Endothelial cell (in vitro differentiated cells): ENCODE measurements at places on chromosomes 13 and 19.

GRCh38 chr13:31234729-31235128 lies 35.0 kb downstream of the B3GLCT start:
- no peak for DNase-seq
- peaks cover 9% of the 10 kb centered on the region for H3K27me3 ChIP-seq
- peaks cover 3% of the 10 kb centered on the region for H3K36me3 ChIP-seq
- H3K4me1 ChIP-seq, result no peaks in the 10 kb centered on the region
- no peak overlapping the region for H3K27ac ChIP-seq

GRCh38 chr13:32045982-32046785 lies 14.6 kb downstream of the FRY start:
- H3K36me3 ChIP-seq, result no peaks in the 10 kb centered on the region
- no peak overlapping the region for H3K27ac ChIP-seq
- H3K27me3 ChIP-seq, result no peaks in the 10 kb centered on the region
- H3K4me3 ChIP-seq, result no peak overlapping the region
- DNase-seq, result no peak

DNA sequence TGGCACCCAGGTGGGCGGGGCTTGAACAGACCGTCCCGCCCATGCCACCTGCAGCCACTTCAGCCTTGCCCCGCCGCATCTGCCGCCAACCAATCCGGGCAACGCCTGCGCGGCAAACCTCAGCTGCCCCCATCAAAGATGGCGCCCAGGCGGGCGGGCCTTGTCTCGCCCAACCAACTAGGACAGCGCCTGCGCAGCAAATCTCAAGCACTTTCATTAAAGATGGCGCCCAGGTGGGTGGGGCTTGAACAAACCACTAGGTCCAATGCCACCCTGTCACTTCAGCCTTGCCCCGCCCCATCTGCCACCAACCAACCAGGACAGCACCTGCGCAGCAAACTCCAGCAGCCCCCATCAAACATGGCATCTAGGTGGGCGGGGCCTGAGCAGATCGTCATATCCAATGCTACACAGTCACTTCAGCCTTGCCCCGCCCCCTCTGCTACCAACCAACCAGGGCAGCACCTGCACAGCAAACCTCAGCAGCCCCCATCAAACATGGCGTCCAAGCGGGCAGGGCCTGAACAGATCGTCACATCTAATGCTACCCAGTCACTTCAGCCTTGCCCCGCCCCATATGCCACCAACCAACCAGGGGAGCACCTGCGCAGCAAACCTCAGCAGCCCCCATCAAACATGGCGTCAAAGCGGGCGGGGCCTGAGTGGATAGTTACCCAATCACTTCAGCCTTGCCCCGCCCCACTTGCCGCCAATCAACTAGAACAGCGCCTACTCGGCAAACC lies 1.4 kb downstream of the PEG3 start:
- no peak for DNase-seq
- no peak overlapping the region for H3K27ac ChIP-seq
- H3K27me3 ChIP-seq, result peaks cover 13% of the 10 kb centered on the region
- H3K36me3 ChIP-seq, result peaks cover 35% of the 10 kb centered on the region
- H3K4me1 ChIP-seq, result no peaks in the 10 kb centered on the region

- H3K4me1 ChIP-seq, result peaks cover 32% of the 10 kb centered on the region
- peak overlapping the region; percentile 96 for H3K4me3 ChIP-seq
- peaks cover 13% of the 10 kb centered on the region for H3K27me3 ChIP-seq
- H3K27ac ChIP-seq, result peak overlapping the region; percentile 45
Measured at GRCh38 chr19:4969772-4970531, 1.0 kb downstream of the KDM4B start.

GRCh38 chr19:57583521-57584416 lies at the start of gene ZIK1:
Gene ZIK1 (plus strand): TSS chr19:57584145. CDS start chr19:57584357, 212 bp downstream.
- peak within 1 kb of the TSS; percentile 98 for H3K4me3 ChIP-seq
- H3K27ac ChIP-seq, result no peak within 1 kb of the TSS
- H3K36me3 ChIP-seq, result peaks cover 36% of the 10 kb centered on the region

DNA sequence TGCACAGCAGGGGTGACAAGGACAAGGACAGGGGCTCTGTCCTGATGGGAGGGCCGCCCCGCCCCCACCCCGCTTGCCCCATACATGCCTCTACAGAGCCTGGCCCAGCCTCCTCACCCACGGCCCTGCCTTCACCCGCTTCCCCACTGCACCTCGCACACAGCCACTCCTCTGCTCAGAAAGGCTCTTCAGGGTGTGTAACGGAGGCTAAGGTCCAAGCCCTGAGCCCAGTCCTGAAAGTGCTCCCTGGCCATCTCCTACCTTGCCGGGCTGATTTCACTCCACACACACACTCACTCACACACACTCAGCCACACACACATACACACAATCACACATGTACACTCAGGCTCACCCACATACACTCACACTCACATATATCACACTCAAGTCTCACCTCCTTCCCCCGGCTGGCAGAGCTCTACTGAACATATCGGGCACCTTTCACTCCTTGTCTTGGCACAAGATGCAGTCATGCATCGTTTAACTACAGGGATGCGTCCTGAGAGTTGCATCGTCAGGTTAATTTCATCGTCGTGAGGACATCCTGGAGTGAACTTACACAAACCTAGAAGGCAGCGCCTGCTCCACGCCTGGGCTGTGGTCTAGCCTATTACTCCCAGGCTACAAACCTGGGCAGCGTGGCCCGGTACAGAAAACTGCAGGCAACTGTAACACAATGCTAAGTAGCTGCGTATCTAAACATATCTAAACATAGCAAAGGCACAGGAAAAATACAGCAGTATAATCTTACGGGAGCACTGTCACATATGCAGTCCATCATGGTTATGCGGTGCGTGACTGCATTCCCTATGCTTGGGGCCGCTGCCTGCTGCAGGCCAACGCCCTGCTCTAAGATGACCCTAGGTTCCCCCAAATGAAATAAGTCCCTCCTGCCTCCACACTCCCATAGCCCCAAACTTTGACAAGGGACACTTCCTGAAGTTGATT lies 13.1 kb downstream of the EPS15L1 start:
- peaks cover 11% of the 10 kb centered on the region for H3K27me3 ChIP-seq
- peak overlapping the region; percentile 1 for H3K4me3 ChIP-seq
- H3K27ac ChIP-seq, result peak overlapping the region; percentile 1

GRCh38 chr19:2488405-2488941 lies 12.5 kb downstream of the GADD45B start:
- no peak for DNase-seq
- peaks cover 3% of the 10 kb centered on the region for H3K4me1 ChIP-seq
- H3K4me3 ChIP-seq, result no peak overlapping the region
- no peak overlapping the region for H3K27ac ChIP-seq
- peaks cover 4% of the 10 kb centered on the region for H3K36me3 ChIP-seq

DNA sequence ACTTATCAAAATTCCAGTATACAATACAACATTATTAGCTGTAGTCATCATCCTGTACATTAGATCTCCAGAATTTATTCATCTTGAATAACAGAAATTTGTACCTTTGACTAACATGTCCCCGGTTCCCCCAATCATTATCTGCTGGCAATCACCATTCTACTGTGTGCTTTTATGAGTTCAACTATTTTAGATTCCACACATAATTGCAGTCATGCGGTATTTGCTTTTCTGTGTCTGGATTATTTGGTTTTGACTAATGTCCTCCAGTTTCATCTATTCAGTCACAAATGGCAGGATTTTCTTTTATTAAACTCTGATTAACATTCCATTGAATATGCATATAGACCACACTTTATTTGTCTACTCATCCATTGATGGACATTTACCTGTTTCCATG lies 530.7 kb upstream of the SLITRK1 start:
- peaks cover 2% of the 10 kb centered on the region for H3K27me3 ChIP-seq
- H3K36me3 ChIP-seq, result no peaks in the 10 kb centered on the region
- no peak overlapping the region for H3K27ac ChIP-seq
- H3K4me3 ChIP-seq, result no peak overlapping the region

DNA sequence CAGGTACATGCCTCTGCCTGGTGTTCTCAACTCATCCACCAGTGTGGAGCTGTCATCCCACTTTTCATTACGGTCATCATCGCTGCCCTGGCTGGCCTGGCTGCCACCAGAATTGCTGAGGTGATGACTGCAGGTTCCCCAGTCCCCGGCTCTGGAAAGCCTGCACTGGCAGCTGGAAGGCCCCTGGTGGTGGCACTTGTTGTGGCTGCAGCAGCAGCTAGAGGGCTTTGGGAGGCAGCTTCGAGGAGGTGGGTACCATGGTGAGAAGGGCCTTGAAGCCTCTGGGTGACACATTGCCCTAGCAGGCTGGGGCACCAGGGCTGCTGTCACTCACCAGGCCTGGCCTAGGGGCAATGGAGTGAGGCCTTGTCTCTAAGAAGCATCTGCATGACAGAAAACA lies 25.3 kb upstream of the ZNF14 start:
- H3K36me3 ChIP-seq, result peaks cover 8% of the 10 kb centered on the region
- peaks cover 2% of the 10 kb centered on the region for H3K27me3 ChIP-seq
- no peak for DNase-seq
- H3K4me1 ChIP-seq, result no peaks in the 10 kb centered on the region

DNA sequence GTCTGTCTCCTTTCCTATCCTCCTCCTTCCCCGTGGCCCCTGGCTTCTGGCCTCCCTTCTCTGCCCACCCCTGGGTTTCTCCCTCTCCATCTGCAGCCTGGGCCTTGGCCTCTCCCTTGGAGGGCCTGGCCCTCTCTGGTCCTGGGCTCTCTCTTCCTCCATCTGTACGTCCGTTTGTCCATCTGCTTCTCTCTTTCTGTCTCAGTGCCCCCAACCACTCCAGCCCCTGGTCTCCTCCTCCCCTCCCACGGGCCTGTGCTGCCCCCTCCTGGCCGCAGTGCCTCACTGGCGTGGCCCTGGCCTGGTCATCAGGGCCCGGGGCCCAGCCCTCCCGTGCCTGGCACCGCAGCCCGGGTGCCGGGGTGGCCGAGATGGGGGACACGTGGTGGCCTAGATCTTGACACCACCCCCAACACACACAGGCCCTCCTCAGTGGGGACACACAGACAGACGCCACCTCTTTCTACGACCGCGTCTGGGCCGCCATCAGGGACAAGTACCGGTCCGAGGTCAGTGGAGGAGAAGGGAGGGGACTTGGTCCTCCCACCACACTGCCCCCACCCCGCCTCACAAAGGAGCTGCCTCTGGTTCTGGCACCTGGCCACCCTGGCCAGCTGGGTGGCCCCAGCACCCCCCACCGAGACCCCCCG lies 11.3 kb downstream of the PRKCSH start:
- H3K36me3 ChIP-seq, result peaks cover 16% of the 10 kb centered on the region
- peaks cover 3% of the 10 kb centered on the region for H3K27me3 ChIP-seq
- no peak overlapping the region for H3K4me3 ChIP-seq
- DNase-seq, result peak; percentile 82
- no peak overlapping the region for H3K27ac ChIP-seq

- H3K27ac ChIP-seq, result no peak overlapping the region
- no peaks in the 10 kb centered on the region for H3K4me1 ChIP-seq
- H3K27me3 ChIP-seq, result no peaks in the 10 kb centered on the region
- no peak for DNase-seq
- H3K4me3 ChIP-seq, result no peak overlapping the region
Measured at GRCh38 chr13:31614704-31615103, 124.6 kb upstream of the RXFP2 start.

DNA sequence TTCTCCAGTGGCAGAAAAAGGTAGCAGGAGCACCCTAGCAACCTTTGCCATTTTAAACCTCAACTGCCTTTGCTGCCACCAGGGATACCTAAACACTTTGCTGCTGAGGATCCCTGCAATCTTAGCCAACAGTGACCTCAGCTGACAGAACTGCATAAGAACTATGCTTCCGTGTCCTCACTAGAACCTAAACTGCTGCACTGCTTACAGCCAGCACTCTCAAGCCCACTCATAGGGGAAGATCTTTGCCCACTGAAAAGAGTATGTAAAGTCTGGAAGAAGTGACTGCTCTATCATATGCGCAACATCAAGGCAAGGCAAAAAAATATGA lies 270.0 kb upstream of the PCDH20 start:
- peaks cover 4% of the 10 kb centered on the region for H3K27me3 ChIP-seq
- H3K36me3 ChIP-seq, result peaks cover 3% of the 10 kb centered on the region
- H3K4me1 ChIP-seq, result no peaks in the 10 kb centered on the region
- no peak overlapping the region for H3K27ac ChIP-seq
- DNase-seq, result peak; percentile 35
- no peak overlapping the region for H3K4me3 ChIP-seq

DNA sequence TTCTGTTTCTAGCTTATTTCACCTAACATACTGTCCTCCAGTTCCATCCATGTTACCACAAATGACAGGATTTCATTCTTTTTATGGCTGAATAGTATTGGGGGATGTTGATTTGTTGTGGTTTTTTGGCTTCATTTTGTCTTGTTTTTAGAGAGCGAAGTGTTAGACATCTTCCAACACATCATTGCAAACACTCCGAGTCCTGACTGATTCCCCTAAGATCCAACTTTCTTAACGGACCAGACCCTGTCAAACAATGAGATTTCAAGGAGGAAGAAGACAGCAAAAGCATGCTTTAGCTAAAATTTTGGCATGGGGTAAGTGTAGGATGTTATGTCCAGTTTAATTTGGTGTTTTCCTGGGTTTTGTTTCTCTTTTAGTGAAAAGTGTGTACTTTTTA lies 3.8 kb upstream of the CASP14 start:
- no peak overlapping the region for H3K27ac ChIP-seq
- no peak for DNase-seq
- no peak overlapping the region for H3K4me3 ChIP-seq

DNA sequence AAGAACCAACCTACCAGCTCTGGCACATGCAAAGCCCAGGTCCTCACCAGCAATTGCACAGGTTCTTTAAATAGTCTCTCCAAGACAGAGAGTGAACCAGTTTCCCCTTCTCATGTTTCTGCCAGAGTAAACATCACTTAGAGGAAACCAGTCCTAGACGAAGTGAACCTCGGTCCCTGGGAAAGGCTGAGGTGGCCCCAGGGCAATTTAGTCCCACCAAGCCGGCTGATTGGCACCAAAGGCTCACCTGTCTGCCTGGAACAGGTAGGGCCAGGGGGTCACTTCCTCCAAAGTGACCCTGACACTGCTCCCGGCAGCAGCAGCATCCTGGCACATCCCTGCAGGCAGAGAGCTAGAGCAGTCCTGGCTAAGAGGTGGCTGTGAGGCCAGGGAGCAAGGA lies 122.9 kb upstream of the ZNF507 start:
- no peak overlapping the region for H3K27ac ChIP-seq
- peaks cover 10% of the 10 kb centered on the region for H3K4me1 ChIP-seq
- peaks cover 4% of the 10 kb centered on the region for H3K36me3 ChIP-seq
- peaks cover 2% of the 10 kb centered on the region for H3K27me3 ChIP-seq

DNA sequence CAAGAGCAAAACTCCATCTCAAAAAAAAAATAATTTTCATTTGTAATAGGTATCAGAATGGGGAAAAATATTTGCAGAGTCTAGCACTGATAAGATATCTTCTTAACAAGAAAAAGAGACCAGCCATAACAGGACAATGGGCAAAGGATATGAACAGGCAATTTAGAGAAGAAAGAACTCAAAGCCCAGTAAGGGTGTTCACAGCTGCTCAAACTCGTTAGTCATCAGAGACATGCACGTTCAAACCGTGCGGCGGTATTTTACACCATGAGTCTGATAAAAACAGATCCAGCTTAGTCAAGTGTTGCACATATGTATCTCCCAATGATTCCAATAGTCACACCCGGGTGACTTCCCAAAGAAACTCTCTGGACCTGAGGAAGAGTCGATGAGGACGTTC lies 13.7 kb upstream of the NCCRP1 start:
- peaks cover 3% of the 10 kb centered on the region for H3K4me1 ChIP-seq
- peak overlapping the region; percentile 63 for H3K27ac ChIP-seq
- peaks cover 3% of the 10 kb centered on the region for H3K27me3 ChIP-seq
